ENCODE measurements at places on chromosomes 6 and 20.

DNA sequence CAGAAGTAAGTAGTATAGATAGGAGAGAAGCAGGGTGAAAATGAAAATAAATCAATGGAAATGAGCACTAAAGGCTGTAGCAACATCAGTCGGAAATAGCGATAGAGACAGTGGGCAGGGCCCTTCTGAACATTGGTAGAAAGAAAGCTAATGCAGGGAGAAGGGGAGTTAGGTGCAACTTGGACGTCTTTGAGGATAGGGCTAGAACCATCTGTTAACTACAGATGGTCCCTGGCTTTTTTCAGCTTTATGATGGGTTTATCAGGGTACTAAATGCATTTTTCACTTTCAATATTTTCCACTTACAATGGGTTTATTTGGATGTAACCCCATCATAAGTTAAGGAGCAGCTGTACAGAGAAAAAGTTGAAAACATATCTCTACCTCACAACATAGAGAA lies 72.8 kb upstream of the CNR1 start:
- DNase-seq = no peak

- DNase-seq = peak; percentile 75
Measured at GRCh38 chr6:63347599-63347998, 27.8 kb upstream of the LGSN start.

DNA sequence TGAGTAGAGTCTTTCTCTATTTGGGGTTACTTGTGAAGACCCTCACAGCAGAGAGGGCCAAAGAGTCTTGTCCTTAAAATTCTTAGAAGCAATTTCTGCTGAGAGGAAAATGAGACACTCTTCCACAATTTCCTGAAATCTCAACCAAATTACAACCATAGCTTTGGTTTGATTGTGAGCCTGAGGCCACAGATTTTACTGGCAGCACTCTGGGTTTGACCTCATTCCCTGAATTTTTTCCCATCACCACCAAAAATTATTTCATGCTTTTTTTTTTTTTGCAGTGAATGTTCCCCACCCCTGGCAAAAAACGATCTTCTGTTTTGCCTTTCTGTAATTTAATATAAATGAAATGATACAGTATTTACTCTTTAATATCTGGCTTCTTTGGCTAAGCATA lies 125.5 kb downstream of the THEMIS start:
- DNase-seq = no peak

DNA sequence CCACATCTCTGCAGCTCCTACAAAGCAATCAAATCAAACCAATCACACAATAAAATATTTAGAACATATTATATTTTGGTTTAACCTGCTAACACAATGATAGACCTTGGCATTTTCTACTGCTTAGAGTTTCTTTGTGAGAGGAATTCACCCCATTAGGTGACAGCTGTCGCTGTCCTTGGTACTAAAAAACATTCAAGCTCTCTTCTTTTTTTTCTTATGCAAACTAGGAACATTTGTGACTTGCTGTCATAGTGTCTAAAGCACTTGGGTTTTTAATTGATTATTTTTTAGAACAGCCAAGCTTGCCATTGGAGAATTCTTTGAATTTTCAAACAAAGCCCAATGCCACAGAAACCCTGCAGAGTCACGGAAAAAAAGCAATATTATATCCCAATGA lies 46.4 kb downstream of the CNR1 start:
- no peak for DNase-seq

- DNase-seq = no peak
Measured at GRCh38 chr20:9024606-9025005, 44.3 kb upstream of the PLCB4 start.

GRCh38 chr6:74439123-74439811 lies 743.3 kb downstream of the CD109 start:
- DNase-seq = no peak
